ENCODE measurements at places on chromosomes 6 and 20.
A peak's percentile ranks its signal among the peaks of the same experiment; 100 is the strongest.

GRCh38 chr20:53786071-53786444, 192.4 kb upstream of the ZNF217 start:
- DNase-seq, result no peak

- peak; percentile 74 for DNase-seq
These were observed at the start of gene SCUBE3 for GRCh38 chr6:35213824-35214756. TSS of gene SCUBE3 (plus strand) at chr6:35213956. CDS start at chr6:35214419, 463 bp downstream.

DNA sequence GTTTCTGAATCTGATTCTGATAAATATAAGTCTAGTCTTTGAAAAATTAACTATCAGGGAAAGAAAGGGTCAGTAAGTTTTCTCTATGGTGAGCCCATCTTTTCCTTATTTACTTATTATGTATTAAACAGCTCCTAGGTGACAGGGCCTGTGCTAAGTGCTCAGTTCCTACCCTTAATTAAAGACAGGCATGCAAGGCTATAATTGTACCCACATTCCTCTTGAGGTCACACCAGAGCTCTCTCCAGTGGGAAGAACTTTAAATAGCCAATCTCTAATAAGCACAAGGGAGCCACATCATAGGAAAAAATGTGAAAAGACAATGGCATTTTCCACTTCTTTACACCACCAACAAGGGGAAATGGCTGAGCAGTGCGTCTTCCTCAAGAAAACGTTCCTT, 421.8 kb upstream of the SLC35B3 start:
- no peak for DNase-seq

GRCh38 chr6:4516206-4516605, 260.0 kb upstream of the CDYL start:
- no peak for DNase-seq

- no peak for DNase-seq
These were observed 103.1 kb downstream of the DST start for GRCh38 chr6:56539527-56540105.

DNA sequence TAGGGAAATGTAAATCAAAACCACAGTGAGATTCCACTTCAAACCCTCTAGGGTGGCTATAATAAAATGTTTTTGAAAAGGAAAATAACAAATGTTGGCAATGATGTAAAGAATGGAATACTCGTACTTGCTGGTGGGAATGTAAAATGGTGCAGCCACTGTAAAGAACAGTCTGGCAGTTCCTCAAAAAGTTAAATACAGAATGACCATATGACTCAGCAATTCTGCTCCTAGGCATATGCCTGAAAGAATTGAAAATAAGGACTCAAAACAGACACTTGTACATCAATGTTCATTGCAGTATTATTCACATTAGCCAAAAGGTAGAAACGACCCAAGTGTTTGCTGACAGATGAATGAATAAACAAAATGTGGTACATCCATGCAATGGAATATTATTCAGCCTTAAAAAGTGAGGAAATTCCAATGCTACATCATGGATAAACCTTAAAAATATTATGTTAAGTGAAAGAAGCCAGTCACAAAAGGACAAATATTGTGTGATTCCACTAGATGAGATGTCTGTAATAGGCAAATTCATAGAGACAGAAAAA, 10.2 kb upstream of the RNF114 start:
- DNase-seq, result no peak

GRCh38 chr6:141675957-141676356, 456.8 kb upstream of the GJE1 start:
- DNase-seq, result no peak

- DNase-seq, result no peak
These were observed at the start of gene MYCT1 for GRCh38 chr6:152697634-152698033. TSS of gene MYCT1 (plus strand) at chr6:152697897. CDS start at chr6:152697903, 6 bp downstream.

- peak; percentile 44 for DNase-seq
These were observed 26.2 kb downstream of the MYO6 start for GRCh38 chr6:75775219-75775618.

DNA sequence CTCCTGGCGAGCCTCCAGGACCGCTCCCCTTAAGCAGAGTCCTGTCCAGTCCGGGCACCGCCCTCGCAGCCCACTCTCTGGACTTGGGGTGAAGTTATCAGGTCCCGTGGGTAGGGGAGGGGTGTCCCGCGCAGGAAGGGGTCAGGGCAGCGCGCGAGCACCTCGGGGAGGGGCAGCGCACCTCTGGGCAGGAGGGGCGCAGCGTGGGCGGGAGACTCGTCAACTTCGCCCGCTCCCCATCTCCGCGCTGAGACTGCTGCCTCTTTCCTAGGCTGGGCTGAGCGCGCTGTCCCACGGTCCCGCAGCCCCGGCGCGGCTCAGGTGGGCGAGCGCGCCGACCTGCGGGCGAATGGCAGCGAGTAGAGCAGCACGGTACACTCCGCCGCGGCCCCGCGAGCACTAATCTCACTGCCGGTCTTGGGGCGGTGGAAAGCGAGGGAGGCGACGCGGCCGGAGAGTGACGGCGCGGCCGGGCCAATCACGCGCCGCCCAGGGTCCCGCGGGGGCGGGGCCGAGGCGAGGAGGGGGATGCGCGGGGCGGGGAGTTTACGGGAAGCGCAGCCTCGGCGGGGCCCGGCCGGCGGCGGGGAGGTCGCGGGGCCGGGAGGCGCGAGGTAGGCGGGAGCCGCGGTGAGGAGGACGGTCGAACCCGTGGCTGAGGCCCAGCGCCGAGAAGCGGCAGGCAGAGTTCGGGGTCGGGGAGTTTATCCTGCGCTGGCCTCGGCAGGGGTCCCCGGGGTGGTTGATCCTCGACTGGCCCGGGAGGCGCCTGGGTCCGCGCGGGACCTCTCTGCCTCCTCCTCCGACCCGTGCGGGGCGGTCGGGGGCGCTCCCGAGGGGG, at the start of gene MAN1A1:
Gene MAN1A1, minus strand, starts transcription at position 401 of the 841 bp plus-strand sequence. CDS start 696 bp downstream, outside the sequence.
- peak; percentile 88 for DNase-seq

- DNase-seq, result no peak
These were observed 12.9 kb downstream of the SLC13A3 start for GRCh38 chr20:46638134-46638897.

- DNase-seq, result no peak
These were observed 38.4 kb downstream of the BMP5 start for GRCh38 chr6:55836945-55837344.

DNA sequence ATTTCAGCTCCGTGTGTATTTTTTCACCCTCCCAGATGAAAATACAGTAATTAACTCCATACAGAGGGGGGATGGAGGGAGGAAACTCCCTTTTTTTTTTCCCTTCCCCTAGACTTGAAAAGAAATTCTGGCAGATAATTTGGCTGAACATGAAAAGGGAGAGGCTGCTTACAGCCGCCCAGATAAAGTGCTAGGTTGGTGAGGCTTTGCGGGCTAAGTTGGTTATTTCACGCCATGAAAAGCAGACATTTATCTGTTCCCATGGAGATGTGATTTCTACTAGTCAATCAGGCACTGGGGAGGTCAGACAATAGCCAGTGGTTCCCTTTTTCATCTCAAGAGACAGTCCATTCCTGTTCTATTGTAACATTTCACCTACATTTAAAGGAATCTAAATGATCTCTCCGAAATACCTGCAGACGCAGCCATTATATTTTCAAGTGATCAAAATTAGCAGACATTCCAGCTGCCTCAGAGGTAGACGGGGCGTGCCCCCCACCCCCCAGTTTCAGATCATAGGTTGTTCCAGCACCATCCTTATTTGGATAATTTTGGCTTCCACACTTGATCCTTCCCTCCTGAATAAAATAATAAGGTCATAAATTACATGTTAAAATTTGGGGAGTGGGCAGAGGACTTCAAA, 143.9 kb upstream of the ZNF217 start:
- no peak for DNase-seq
